SK-MEL-5 (cell line): ENCODE measurements at places on chromosomes 1 and 21. TPM values are rescaled to one million over a fixed set of nuclear protein-coding genes. Genes with fewer than 3 reads are reported as not detected.
A peak's percentile ranks its signal among the peaks of the same experiment; 100 is the strongest.

The LCE2A gene
- 2.5 and 3.3 TPM in 2 replicates for total RNA-seq

DNA sequence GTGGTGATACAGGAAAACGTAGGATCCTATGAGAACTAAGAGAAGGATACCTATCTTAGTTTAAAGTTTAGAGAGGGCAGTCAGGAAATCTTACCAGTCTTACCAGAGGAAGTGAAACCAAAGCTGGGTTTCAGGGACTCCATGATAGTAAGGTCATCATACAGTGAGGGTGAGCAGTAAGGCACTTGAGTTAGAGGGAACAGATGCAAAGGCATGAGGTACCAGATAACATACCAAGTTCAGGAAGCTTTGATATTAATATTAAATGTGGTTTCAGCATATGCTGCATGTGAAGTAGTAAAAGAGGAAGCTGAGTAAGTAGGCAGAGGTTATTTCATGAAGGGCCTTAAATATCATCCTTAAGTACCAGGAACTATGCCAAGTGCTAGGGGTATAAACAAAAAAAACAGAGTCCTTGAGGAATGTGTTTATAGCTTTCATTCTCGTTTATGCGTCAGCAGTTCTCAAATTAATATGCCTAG, 16.9 kb downstream of the ATG4C start:
- DNase-seq: no peak

- DNase-seq: no peak
These were observed 61.3 kb downstream of the SLC66A1 start for GRCh38 chr1:19373211-19374082.

GRCh38 chr21:41319273-41319672, 2.7 kb downstream of the FAM3B start:
- no peak for DNase-seq

GRCh38 chr1:59345221-59345620, 48.3 kb downstream of the FGGY start:
- no peak for DNase-seq

DNA sequence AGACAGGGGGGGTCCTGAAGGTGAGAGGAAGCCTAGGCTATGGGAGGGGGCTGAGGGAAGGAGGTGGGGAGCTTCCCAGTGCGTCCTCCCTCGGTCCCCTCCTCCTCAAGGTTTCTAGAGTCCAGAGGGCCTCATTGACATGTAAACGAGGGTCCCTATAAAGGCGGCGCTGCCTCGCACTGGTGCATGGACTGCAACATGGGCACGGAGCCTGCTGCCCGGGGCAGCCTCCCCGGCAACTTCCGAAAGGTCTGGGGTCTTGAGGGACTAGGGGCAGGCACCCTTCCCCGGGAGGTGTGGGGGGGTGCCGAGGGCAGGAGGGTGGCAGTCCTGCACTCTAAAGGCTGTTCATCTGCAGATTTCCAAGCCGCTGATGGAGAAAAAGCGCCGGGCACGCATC, at the start of gene HES3:
Gene HES3, plus strand, starts transcription at position 187 of the 400 bp plus-strand sequence. Its CDS starts 187 bp downstream, at position 374.
- no peak for DNase-seq

GRCh38 chr1:72915581-72915980, 633.2 kb upstream of the NEGR1 start:
- DNase-seq: no peak

DNA sequence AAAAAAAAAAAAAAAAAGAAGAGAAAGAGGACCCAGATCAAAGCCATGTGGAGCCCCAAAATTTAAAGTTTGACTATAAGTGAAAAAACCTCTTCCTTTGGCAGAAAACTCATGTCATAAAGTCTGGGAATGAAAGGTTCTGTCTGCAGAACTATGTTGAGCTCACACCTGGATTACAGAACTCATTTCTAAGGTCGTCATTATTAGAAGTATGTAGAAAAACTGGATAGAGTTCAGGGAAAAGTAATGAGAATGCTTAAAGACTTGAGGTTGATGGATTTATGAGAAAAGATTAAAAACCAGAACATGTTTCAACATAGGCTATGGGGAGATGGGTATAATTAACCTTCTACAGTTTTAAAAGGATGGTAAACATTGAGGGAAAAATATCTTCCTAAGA, 90.7 kb upstream of the COL11A1 start:
- no peak for DNase-seq

DNA sequence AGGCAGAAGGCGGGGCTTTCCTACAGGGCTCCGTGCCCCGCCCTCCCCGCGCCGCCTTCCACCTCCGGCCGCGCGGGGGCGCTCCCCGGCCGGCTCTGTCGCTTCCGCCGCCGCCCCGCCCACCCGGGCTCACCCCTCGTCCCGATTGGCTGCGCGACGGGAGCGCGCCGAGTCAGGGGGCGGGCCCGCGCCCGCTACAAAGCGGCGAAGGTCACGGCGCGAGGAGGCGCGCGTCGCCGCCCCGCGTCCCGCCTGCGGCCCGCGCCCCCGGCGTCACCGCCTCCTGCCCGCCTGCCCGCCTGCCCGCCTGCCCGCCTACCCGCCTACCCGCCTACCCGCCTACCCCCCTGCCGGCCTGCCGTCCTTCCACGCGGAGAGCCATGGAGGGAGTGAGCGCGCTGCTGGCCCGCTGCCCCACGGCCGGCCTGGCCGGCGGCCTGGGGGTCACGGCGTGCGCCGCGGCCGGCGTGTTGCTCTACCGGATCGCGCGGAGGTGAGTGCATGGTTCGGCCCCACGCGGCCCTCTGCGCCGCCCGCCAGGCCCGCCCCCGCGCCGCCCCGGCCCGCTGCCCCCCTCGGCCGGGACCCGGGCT, at the start of gene TMEM201:
Gene TMEM201, plus strand, starts transcription at position 361 of the 593 bp plus-strand sequence. Its CDS starts 20 bp downstream, at position 381.
- peak; percentile 88 for DNase-seq

- DNase-seq: no peak
These were observed 231.3 kb downstream of the C1orf94 start for GRCh38 chr1:34408011-34408410.

The MIB2 gene
- total RNA-seq: 17.8 and 22.7 TPM in 2 replicates

DNA sequence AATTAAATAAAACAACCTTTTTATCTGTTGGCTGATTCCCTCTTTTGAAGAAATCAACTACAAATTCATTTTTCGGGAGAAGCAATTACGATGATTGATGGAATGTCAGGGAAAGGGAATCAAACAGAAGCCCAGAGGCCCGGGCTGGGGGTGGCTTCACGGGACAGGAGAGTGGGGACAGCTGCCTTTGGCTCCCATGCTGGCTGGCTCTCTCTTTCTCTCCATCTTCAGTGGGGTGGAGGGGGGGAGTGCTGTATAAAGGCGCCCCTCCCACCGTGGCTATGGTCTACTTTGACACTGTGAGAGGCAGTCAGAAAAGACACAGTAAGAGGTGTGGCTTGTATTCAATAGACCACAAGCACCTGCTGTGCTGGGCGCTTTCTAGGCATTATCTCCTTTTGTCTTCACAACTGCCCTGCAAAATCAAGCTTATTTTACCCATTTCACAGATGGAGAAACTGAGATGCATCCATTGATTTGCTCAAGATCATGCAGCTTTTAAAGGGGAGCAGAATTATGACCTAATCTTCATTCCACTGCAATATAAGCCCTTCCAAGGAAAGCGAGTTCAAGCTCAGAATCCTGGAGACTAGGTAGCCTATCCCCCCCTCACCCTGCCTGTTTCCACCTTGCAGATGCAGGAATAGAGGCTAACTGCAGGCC, 92.9 kb downstream of the GRIK3 start:
- no peak for DNase-seq

GRCh38 chr1:239647045-239647444, 260.7 kb downstream of the CHRM3 start:
- DNase-seq: no peak

DNA sequence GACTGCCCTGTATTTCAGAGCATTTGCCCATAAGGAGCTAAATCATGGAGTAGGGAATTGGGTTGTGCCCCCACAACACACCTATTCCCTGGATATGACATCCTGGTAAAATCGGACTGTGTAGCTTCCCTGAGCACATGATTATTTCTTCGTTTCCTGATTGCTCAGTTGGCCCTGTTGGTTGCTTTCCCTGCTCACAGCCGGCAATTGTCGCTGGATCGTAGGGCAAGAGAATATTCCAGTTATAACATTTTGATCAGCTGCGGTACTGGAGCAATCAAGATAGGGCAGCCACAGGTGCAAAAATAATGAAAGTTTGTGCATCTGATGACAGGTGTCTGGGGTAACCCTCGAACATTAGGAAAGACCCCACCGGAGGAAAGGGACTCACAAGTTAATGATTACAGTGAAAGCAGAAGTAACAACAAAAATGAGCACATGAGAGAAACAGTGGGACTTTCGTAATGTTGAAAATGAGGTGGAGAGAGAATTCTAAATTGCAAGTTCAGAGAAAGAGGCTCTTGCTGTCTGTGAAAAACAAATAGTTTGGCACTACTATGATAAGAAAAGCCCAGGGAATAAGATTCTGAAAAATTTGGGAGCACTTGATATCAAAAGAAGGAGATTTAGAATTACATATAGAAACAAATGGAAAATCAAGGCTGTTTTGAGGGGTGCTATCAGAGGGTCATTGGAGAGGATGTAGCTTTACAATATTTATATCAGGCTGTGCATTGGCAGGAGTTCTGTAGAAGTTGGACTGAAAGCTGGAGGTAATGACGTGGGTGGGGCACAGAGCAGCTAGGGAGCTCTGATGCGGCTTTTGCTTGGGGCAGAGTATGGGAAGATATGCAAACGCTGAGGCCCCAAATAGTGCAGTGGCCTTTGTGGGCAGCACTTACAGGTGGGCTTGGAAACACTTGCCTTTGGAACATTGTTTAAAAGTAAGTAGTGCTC, at the start of gene MAB21L3:
Gene MAB21L3, plus strand, starts transcription at position 833 of the 957 bp plus-strand sequence. CDS start 1,217 bp downstream, outside the sequence.
- no peak for DNase-seq

- no peak for DNase-seq
These were observed 29.5 kb upstream of the ABCG1 start for GRCh38 chr21:42189431-42189830.

DNA sequence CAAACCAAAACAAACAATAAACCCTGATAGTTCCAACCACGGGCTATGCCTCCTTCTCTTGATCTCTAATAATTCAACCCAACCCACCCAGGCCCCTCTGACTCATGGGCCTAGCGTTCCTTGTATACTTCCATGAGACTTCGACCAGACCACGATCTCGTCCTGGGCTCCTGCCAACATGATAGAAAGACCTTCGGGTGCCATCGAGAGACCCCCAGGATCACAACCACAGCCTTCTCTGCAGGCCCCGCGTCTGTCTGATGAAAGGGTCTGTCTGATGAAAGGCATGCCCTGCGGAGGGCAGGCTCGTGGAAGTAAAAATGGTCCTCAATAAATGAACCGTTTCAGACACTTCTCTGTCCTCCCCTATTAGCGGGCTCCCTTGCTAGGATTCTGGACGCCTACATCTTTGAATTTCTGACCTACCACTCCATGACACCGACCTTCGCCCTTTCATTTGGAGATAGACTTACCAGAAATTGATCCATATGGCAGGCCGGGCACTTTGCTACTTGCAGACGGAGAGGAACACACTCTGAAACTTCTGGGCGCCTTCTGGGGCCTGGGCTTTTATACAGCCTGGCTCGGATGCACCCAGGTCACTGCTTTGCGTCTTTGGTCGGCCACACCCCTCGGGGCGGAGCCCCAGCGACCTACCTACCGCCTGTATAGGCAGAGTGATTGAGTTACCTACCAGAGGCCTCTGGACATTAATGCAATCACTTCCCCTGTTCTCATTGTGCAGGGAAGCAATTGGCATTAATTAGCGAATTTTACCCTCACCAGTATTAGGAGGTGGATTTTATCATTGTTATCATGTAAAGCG, 5.3 kb upstream of the KLF18 start:
- no peak for DNase-seq

DNA sequence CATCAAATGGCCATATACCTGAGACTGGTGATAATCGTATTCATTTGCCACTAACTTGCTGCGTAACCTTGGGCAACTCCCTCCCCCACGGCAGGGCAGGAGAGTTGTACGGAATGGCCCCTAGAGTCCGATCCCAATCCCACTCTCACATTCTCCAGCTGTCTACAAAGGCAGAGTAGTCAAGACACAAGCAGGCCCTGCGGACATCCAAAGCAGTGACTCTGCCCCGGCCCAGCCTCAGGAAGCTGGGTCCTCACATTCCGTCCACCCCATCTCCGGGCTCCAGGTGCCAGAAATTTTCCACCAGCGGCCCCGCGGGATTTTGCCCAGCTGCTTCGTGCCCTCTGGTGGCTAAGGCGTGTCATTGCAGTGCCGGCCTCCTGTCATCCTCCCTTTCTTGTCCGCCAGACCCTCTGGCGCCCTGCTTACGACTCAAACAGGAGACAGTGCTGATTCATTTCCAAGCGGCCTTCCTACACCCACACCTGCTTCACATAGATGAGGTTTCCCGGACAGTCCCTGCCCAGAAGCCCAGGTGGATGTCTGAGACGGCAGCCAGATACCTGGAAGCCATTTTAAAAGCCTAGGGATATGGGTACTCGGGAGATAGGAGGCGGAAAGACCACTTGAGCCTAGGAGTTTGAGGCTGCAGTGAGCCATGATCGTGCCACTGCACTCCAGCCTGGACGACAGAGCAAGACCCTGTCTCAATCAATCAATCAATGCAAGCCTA, 2.9 kb upstream of the S100A2 start:
- DNase-seq: peak; percentile 91

- no peak for DNase-seq
These were observed 871 bp downstream of the PINK1 start for GRCh38 chr1:20634065-20634593.

- no peak for DNase-seq
These were observed 5.6 kb downstream of the PDZK1IP1 start for GRCh38 chr1:47184090-47184821.

GRCh38 chr1:48889615-48890014, 112.9 kb upstream of the BEND5 start:
- DNase-seq: no peak

DNA sequence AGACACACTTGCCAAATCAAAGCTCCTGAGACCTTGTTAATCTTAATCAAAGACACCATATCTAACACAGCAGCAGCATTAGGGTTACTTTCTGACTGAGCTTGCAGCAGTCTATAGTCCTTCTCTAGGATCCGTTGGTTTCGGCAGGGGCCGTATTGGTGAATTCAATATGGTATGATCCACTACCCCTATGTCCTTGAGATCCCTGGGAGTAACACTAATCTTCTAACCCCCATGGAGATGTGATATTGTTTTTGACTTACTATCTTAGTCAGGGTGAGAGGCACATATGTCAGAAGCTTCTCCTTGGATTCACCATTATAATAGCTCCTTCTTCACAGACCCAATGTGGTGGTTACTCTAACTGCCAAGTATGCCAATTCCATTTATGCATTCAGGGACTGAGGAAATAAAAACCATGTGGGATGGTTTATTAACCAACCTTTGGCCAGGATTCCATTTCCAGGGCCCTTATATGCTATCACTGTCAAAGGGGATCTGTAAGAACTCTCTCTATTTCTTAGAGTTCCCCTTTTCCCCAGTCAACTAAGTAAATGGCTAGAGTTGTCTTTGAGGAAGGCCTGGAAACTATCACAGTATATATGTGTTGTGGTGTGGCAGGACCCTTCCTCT, 673.6 kb upstream of the USP24 start:
- no peak for DNase-seq
